ENCODE measurements at places on chromosomes 6 and 20.

GRCh38 chr20:64279826-64280459, 24.4 kb downstream of the PCMTD2 start:
- no peak for DNase-seq

DNA sequence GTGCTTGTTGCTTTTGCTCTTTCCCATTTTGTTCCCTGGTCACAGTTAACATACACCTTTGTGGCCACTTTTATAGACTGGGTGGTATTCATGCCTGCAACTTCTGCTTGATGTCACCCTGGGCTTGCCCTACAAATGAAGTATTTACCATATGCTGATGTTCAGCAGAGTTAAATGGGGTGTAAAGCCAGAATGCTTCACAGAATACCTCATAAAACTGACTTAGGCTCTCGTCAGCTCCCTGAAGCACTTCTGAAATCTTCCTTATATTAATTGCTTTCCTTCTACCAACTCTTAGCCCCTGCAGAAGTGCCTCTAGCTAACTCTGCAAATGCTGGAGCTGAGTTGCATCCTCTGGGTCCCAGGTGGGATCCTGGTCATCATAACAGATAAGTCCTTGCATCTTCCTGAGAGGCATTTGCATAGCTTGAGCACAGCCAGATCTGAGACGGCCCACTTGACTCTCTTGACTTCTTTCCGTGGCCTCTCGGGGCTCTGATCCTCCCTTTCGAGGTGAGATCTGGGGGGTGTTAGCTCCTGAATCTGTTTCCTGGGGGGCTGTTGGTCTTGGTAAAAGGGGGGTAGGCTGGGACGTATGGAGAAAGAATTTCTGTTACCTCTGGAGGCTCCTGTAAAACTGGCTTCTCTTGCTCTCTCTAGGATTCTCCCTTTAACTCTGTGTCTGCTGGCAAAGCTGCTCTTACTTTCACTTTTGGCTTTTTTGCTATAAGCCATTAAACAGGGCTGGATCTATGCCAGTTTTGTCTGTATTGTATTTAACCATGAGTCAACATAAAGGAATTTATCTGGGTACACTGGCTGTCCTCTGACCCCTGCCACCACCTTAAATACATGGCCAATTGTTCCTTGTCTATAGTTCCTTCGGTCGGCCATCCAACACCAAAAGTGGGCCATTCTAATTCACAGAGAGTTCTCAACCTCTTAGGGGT, 223.0 kb upstream of the SYNCRIP start:
- DNase-seq = no peak

DNA sequence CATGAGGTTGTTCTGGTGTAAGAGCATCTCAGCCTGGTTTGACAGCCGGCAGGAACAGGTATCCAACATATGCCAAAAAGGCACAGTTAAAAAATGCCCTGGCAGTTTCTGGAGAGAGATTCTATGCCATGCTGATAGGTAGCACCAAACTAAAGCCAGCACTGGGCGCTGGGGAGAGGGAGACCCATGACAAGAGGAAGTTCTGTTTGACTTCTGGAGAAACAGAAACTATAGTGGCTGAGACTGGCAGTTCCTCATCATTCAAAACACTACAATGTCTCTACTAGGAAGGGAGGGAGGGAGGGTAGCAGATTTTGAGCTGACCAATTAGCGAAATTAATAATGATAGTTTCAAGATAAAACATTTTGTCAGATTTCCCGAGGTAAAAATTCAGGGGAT, 174.1 kb downstream of the ADAT2 start:
- no peak for DNase-seq

DNA sequence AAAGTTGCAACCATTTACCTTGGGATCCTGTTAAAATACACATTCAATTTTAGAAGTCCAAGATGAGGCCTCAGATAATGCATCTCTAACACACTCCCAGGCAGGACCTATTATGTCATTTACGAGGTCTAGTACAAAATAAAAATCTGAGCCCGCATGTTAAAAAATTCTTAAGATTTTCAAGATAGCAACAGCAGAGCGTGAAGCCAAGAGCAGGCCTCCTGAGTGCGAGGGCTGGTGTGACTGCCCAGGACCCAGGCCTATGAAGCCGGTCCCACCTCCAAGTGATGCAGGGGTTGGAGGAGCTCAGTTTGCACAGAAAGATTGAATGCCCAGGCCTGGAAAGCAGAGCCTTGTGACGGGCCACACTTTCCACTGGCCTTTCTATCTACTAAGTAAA, 211.1 kb upstream of the KCNQ5 start:
- DNase-seq = no peak

DNA sequence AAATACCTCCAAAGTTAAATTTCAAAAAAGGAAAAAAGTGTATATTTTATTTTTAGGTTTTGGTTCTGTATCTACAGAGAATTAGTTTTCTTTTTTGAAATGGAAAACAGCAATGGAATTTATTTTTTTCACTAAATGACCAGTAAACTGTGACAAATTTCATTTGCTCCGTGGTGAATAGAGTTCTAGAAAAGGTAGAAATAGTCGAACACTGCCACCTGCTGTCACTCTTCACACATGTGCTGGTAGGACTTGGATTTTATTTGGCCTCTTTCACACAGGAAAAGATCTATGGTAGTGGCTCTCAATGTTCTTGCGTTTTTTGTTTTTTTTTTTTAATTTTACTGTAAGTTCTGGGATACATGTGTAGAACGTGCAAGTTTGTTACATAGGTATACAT, 312.5 kb downstream of the EYA4 start:
- DNase-seq = no peak

DNA sequence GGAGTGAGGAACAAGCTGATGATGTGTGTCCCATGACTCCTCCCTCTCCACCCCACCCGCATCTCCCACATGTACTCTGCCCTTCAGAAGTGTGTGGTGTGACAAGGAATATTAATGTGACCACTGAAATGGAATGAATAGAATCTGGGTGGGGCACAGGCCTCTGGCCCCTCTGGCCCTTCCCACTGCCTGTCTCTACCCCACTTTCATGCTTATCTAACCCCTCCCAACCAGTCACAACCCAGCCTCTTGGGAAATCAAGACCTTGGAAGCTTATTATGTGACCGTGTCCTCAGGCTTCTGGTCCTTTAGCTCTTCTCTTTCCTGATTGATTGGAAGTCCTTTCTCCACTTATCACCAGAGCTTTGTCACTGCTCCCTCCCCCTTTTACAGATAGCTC, 312.2 kb upstream of the SOX4 start:
- no peak for DNase-seq

- no peak for DNase-seq
These were observed 189.1 kb upstream of the SUPT3H start for GRCh38 chr6:45566882-45567281.

- no peak for DNase-seq
These were observed 11.8 kb upstream of the SPAG4 start for GRCh38 chr20:35603695-35604448.

GRCh38 chr6:17492350-17492749, 99.0 kb downstream of the CAP2 start:
- no peak for DNase-seq

DNA sequence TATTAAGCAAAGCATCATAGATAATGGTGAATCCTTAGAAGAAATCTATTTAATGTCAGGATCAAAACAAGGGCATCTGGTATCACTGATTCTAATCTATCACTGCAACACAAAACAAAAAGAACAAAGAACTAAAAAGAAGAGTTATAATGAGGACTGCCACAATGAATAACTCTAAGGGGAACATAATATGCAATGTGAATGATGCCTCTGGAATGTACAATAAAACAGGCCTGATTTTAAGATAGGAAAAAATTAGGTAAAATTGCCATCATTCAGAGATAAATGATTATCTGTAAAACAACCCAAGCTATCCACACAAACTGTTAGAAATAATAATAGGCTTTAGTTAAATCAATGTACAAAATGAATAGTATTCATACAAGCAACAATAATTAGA, 936.7 kb upstream of the CITED2 start:
- no peak for DNase-seq

DNA sequence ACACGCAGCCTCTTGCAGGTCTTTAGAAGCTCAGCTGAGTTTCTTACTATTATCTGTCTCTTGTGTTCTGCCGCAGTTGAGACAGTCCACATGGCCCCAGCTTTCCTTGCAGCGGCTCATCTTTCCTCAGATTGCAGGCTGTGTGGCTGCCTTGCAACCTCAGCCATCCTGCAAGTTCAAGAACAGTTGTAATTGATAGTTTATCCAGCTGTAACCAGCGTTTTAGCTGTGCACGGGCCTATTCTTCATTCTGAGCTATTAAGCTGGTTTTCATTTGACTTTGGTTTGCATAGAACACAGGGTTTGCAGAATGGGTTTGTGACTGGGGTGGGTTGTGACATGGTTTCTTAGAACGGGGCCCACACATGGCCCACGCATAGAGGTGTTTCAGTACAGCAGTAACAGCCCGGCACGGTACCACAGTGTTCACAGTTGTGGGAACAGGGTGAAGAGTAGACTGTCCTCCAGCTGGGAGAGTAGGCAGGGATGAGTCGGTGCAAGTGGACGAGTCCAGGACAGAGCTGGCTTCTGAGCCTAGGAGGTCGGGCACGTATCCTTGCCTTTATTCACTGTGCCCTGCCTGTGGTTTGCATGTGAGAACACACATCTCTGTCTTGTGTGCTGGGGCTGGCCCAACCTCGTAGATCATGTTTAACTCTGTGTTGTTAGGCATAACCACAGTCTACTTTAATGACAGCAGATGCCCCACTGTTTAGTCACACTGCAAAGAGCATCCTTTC, 89.2 kb downstream of the RPP40 start:
- no peak for DNase-seq

DNA sequence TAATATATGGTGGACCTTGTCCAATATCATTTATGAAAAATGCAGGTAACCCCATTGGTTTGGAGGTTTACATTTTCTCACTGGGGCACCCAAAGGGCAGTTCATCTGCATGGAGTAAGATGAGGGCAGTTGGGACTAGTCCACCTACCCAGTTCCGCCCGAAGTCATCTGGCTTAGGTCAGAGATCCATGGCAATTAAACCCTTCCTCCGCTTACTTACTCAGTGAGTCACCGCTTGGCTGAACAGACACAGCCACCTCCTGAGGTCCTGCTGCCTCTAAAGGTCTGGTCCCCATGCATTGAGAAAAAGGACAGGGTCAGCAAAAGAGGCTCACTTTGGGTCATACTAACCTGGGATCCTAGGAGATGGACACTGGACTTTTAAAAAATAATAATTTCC, 102.9 kb upstream of the PRL start:
- DNase-seq = no peak

GRCh38 chr20:3785240-3786125, 1.1 kb downstream of the CENPB start:
- no peak for DNase-seq

- no peak for DNase-seq
These were observed 310.8 kb downstream of the BMP7 start for GRCh38 chr20:56955680-56956079.

DNA sequence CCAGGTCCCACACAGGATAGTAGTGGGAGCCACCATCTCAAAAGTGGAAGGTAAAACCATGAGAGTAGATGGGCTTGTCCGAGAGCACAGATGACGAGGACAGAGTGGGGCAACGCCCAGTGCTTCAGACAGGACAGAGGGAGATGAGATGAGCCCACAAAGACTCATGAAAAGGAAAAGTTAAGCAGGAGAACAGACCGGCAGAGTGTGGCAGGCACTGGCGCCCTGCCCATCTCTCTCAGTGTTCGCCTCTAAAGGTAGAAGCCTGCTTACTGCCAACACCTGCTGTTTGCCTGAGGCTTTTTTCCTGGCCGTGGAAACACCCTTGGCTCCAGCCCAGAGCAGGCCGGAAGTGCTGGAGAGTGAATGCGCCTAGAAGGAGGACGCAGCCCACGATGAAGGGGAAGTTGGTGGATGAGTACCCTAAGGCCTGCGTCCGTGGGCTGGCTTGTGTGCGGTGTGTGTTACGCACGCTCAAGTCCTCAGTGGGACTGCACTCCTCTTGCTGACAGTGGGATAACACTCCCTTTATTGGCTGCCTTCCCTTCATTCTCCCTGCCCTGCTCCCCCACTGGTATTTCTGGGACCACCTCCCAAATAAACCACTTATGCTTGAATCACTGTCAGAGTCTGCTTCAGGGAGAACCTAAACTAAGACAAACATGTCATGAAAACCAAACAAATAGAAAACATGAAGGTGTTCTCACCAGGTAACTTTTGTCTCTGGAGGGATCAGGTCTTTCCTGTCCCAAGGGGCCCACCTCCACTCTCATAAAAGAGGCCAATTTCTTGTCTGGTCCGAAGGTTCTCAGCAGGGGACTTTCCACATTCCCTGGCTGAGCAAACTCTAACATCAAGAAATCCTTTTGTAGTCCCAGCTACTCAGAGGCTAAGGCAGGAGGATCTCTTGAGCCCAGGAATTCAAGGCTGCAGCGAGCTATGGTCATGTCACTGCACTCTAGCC, 9.1 kb upstream of the FOXP4 start:
- DNase-seq = no peak

DNA sequence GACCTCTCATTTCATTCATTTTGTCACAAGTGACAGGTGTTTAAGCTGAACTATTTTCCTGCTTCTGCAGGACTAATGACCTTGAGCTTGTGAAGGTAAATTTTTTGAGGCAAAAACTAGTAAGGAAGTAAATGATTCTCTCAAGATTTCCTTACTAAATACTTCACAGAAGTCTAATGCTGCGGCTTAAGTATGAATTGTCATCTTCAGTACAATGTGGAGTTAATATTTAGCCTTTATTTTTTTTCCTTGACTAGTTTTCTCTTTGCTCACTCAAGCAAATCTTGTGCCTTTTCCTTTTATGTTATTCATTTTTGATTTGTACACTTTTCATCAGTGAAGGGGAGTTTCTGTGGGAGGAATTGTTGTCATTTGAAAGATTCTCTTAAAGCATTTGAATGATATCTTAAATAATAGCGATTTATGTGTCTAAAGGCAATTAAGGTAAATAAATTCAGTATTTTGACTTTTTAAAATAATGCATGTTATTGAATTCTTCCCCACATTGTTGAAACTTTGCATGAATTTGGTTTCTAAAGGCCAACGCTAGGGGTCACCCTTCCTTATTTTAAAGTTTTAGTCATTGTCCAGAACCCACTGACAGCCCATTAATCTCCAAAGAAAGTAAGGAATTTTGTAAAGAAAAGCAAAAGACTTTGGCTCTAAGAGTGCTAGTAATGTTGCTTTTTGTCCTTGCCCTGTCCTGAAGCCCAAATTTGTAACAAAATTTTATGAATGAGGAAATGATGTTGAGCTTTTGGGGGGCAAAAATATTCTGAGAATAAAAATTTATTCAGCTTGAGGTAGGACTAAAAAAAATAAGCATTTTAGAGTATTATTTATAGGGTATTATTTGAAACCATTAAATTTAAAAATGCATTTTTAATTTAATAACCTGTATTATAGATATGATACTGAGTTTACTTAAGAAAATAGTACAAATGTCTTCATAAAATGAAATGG, 157.4 kb upstream of the LAMA2 start:
- no peak for DNase-seq

GRCh38 chr6:61909486-61909885, 376.5 kb downstream of the KHDRBS2 start:
- DNase-seq = no peak

DNA sequence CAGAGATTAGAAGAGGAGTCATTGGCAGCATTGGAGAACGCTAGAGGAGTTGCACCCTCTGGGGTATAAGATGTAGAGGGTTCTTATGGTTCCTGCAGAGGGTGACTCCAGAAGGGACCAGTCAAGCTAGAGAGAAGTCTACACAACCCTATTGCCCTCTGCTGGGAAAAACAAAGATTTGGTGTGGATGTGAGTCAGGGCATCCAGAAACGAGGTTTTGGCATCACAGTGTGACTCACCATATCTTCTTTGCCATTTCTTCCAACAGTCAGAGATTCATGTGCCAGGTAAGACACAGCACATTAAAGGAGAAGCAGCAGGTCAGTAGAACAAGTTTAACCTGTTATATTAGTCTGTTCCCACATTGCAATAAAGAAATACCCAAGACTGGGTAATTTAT, 598.8 kb downstream of the MAFB start:
- no peak for DNase-seq

GRCh38 chr6:33654831-33655554, 33.9 kb downstream of the ITPR3 start:
- DNase-seq = no peak
